Articular chondrocyte of knee joint (primary cell): ENCODE measurements at places on chromosomes 11 and 22. TPM values are rescaled to one million over a fixed set of nuclear protein-coding genes. Genes with fewer than 3 reads are reported as not detected.

Gene MS4A7
- total RNA-seq, result not detected in 2 replicates

Gene BATF2
- total RNA-seq, result 0.39 and 1.4 TPM in 2 replicates

Gene OR52E8
- total RNA-seq, result not detected in 2 replicates

Gene F2
- not detected in 2 replicates for total RNA-seq

Gene RAB36
- 5.6 and 7.5 TPM in 2 replicates for total RNA-seq

Gene NAALADL1
- total RNA-seq, result 18.5 and 25.1 TPM in 2 replicates

Gene NXPE4
- not detected in 2 replicates for total RNA-seq

Gene C22orf31
- total RNA-seq, result not detected in 2 replicates

Gene CASP1
- total RNA-seq, result 15.8 and 19.9 TPM in 2 replicates

Gene AIFM3
- total RNA-seq, result 0.52 and 0.54 TPM in 2 replicates

Gene LRFN4
- 20.3 and 30.7 TPM in 2 replicates for total RNA-seq

Gene OR56A1
- total RNA-seq, result not detected in 2 replicates

Gene MPEG1
- not detected in 2 replicates for total RNA-seq

Gene BTBD18
- not detected in 2 replicates for total RNA-seq

Gene TRIM49
- not detected in 2 replicates for total RNA-seq

Gene PHLDA2
- 3.1 and 3.9 TPM in 2 replicates for total RNA-seq

Gene GPHA2
- total RNA-seq, result not detected in 2 replicates

Gene CNTN5
- total RNA-seq, result not detected in 2 replicates

Gene CCDC116
- 0.11 and 0.26 TPM in 2 replicates for total RNA-seq

Gene SCGB1A1
- total RNA-seq, result not detected in 2 replicates

Gene CABP4
- total RNA-seq, result 0.11 TPM in 1 of 2 replicates, not detected in the other

Gene SLC25A18
- 0.11 TPM in 1 of 2 replicates, not detected in the other for total RNA-seq

Gene TSPAN32
- total RNA-seq, result 1.4 and 3.5 TPM in 2 replicates

Gene SCUBE2
- total RNA-seq, result 2.1 and 4.8 TPM in 2 replicates

Gene EXPH5
- total RNA-seq, result 2.7 and 10.8 TPM in 2 replicates

Gene RELT
- 3.2 and 4.3 TPM in 2 replicates for total RNA-seq

Gene ABCC8
- total RNA-seq, result 0.26 and 0.54 TPM in 2 replicates

Gene CD3D
- not detected in 2 replicates for total RNA-seq
